T-cell (primary cell): ENCODE measurements at places on chromosomes 11 and 22. TPM values are rescaled to one million over a fixed set of nuclear protein-coding genes. Genes with fewer than 3 reads are reported as not detected.

DNA sequence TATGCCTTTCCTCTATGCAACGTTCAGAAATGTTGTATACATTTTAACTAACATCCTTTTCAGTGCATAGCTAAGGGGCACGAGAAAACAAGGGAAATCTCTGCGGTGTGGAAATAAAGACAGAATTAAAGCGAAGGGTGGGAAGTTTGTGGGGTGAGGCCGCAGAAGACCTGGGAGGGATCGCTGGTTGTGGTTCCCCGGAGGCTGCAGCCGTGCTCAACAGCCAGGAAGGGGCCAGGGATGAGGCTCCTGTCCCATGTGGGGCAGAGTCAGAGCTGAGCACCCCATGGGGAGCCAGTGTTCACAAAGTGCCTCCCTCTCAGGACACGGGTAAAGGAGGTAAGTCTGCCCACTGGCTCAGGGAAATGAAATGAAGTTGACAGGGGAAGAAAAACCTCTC is 67.5 kb downstream of the MYEOV start:
- no peaks in the 10 kb centered on the region for H3K4me1 ChIP-seq
- H3K36me3 ChIP-seq, result no peaks in the 10 kb centered on the region
- no peak for DNase-seq
- no peak overlapping the region for H3K27ac ChIP-seq
- no peaks in the 10 kb centered on the region for H3K27me3 ChIP-seq

DNA sequence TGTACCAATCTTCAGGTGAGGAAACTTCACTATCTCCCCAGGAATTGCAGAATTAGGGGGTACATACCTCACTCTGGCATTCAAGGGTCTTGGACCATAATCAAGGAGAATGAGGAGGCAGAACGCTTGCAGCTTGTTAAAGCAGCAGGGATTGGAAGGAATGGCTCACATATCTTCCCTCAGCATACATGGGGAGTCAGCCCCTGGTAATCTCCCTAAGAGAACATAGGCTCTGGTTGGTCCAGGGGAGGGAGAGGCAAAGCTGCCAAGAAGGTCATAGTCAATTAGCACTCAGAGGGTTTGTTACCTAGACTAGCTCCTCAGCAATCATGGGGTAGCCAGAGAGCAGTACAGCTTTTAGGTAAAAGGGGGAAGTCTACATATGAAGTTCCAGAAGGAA is 256.8 kb downstream of the INSC start:
- H3K4me3 ChIP-seq, result no peak overlapping the region
- no peaks in the 10 kb centered on the region for H3K36me3 ChIP-seq
- no peak overlapping the region for H3K27ac ChIP-seq
- no peaks in the 10 kb centered on the region for H3K27me3 ChIP-seq
- no peaks in the 10 kb centered on the region for H3K4me1 ChIP-seq

GRCh38 chr22:45210991-45211390 is 29.7 kb downstream of the KIAA0930 start:
- H3K4me1 ChIP-seq, result no peaks in the 10 kb centered on the region
- H3K27ac ChIP-seq, result no peak overlapping the region
- peaks cover 9% of the 10 kb centered on the region for H3K36me3 ChIP-seq
- no peaks in the 10 kb centered on the region for H3K27me3 ChIP-seq
- H3K4me3 ChIP-seq, result no peak overlapping the region

DNA sequence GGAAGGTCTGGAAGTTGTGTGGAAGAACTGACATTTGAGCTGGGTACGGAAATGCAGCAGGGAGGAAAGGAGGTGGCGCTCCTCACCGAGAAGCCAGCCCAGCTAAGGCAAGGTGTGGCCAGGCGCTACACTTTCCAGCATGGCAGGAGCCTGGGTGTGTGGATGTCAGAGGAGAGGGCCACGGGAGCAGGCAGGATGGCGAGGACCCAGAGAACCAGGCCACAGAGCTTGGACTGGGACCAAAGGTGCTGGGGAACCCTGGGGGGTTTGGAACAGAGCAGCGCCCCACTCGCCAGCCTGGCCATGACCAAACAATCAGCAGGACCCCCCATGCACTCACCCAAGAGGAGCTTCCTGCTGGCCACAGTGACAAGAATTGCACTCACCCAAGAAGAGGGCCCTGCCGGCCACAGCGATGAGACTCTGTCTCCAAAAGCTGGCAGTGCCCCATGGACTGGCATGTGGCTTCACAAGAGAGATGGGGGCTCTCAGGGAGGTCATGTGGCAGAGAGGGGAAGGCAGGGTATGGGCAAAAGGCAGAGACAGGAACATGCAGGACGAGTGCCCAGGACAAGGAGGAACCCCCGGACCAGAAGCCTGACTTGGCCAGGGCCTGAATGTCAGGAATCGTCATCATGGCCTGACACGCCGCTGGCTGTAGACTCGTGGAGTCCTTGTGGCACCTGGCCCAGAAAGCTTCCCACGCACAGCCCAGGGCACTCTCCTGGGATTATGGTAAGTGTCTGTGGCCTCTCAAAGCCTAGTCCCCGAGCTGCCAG is 45.4 kb downstream of the IGF2 start:
- no peak overlapping the region for H3K4me3 ChIP-seq

DNA sequence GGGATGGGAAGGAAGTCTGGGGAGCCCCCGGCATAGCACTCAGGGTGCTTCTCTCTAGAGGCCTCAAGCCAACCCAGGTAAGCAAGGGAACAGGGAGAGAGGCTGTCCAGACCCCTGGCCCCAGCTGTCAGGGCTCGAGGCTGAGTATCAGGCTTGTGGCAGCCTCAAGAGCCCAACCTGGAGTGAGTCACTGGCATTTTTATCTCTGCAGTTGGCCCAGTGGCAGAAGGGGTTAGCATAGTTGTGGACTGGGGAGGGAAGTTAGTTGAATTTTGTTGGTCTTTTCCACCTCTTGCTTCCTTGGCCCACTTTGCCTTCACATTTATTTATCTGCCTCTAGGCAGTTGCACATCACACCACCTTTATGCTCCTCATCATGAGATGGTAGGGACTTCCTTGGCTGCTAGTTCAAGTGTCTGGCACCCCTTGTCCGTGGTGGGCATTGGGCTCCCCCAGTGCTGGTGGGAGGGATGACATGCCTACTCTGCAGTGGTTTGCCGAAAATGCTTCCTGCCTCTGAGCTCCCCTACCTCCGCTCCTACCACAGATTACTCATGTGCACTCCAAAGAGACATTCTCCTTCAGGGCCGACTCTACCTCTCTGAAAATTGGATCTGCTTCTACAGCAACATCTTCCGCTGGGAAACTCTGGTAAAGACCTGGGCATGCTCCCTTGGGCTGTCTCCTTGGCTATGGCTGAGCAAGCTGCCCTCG is 60.1 kb downstream of the SCN3B start:
- no peaks in the 10 kb centered on the region for H3K4me1 ChIP-seq
- H3K27me3 ChIP-seq, result no peaks in the 10 kb centered on the region
- no peak overlapping the region for H3K27ac ChIP-seq
- H3K4me3 ChIP-seq, result no peak overlapping the region

SPON1 gene
- 2.6 TPM for total RNA-seq

MMP13 gene
- total RNA-seq, result not detected

ANAPC15 gene
- 47.7 TPM for total RNA-seq

PAMR1 gene
- 0.20 TPM for total RNA-seq
